ENCODE measurements at places on chromosomes 2 and 18.

GRCh38 chr2:19769513-19769912, 132.3 kb downstream of the TTC32 start:
- no peak for DNase-seq

- no peak for DNase-seq
Measured at GRCh38 chr2:11530864-11531465, 2.9 kb upstream of the GREB1 start.

GRCh38 chr2:119119076-119119785, 39.3 kb downstream of the C1QL2 start:
- no peak for DNase-seq

DNA sequence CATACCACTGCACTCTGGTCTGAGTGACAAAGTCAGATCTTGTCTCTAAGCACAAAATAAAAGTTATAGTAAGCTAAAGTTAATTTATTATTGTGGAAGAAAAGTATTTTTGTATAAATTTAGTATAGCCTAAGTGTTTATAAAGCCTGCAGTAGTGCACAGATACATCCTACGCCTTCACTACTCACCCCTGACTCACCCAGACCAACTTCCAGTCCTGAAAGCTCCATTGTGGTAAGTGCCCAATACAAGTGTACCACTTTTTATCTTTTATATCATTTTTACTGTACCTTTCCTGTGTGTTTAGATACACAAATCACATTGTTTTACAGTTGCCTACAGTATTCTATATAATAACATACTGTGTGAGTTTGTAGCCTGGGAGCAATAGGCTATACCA, 57.5 kb downstream of the UBE2E3 start:
- no peak for DNase-seq

DNA sequence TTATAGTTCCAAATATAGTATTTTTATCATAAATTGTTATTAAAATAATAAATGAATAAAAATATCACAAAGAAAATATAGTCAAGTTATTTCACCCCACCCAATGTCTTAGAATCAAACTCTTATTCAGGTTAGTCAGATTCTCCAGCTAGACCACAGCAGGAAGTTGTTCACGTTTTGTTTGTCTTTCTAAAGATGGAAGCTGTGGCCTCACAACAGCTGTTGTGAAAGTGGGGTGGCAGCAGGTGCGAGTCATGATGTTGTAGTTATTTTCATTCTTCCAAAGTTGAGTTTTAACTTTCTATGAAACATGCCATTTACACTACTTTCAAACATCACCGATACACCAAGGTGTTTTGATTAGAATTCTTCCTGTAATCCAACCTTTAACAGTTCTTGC, 272.9 kb downstream of the SLC8A1 start:
- DNase-seq = no peak

- no peak for DNase-seq
Measured at GRCh38 chr2:172058660-172059059, 26.6 kb upstream of the DLX1 start.

- DNase-seq = no peak
Measured at GRCh38 chr2:15919716-15920434, 20.5 kb upstream of the MYCN start.

DNA sequence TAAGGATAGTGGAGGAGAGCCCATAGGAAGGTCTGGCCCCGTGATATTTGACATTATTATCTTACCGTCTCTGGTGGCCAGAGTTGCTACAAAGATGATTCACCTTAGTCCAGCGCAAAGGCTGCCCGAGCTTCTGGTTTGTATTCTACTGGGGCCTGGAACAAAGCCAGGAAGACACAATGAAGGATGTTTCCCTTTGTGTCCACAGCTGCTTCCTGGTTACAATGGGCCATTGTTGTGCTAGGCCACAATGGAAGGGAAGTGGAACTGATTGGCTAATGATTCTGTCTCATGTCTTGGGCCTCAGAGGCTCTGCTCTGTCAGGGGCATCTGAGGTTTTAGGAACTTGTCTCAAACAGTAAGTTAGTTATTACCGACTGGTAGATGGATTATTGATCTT, 132.2 kb downstream of the TDRD15 start:
- peak; percentile 68 for DNase-seq

GRCh38 chr2:61371027-61371426, 99.9 kb downstream of the USP34 start:
- DNase-seq = no peak

- DNase-seq = no peak
Measured at GRCh38 chr2:29562896-29563295, 358.5 kb downstream of the ALK start.

GRCh38 chr2:205681401-205682238, 681 bp upstream of the NRP2 start:
- peak; percentile 31 for DNase-seq

DNA sequence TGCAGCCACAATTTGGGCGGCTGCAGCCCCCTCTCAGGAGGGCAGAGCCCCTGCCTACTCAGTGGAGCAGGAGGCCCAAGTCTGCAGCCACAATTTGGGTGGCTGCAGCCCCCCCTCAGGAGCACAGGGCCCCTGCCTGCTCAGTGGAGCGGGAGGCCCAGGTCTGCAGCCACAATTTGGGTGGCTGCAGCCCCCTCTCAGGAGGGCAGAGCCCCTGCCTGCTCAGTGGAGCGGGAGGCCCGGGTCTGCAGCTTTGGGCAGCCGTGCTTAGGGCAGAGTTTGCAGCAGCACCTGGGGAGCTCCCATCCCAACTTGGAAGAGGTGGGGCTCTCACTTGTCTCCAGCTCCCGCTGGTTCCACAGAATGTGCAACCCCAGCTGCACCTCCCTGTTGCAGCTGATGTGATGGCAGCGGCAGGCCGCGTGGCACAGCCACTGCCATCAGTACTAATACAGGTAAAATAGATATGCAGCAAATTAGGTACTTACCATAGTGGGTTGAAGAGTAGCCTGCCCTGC, 99.4 kb downstream of the TWIST2 start:
- DNase-seq = no peak

- DNase-seq = no peak
Measured at GRCh38 chr2:170582751-170583463, 132.2 kb upstream of the SP5 start.

Measured in CD4-positive, alpha-beta T cell treated with Interleukin-1 beta for 1 hour (primary cell).